ENCODE measurements at places on chromosomes 6 and 20.

GRCh38 chr6:134374491-134375219 lies 56.7 kb upstream of the SGK1 start:
- DNase-seq: no peak

GRCh38 chr6:8059129-8059528 lies 5.1 kb downstream of the BLOC1S5 start:
- no peak for DNase-seq

- no peak for DNase-seq
Measured at GRCh38 chr6:169865346-169866139, 114.1 kb downstream of the ERMARD start.

- no peak for DNase-seq
Measured at GRCh38 chr20:38764567-38765318, 16.5 kb downstream of the ACTR5 start.

DNA sequence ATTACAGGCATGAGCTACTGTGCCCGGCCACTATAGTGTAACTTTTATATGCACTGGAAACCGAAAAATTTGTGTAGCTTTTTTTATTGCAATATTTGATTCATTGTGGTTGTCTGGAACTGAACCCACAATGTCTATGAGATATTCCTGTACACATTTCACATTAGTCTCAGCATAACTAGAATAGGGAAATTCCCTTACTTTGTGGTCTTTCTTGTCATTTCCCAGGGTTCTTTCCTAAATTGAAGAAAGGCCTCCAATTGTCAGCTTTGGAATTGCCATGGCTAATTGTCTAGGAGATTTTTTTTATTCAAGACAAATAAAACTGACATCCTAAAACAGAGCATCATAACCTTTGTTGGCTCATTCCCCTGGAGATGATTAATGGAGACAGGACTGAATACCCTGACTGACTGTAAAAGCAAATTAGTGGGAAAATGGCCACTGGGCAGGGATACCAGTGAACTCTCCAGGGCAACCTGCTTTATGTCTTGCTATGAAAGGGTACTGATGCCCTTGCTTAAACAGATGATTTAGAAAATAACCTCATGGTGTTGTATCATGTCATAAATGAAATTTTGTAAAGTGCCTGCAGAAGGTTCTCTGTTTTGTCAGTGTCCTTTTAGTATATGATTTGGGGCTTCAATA lies 576.9 kb downstream of the RFPL4B start:
- DNase-seq: no peak

- DNase-seq: no peak
Measured at GRCh38 chr6:16004934-16005679, 123.8 kb upstream of the MYLIP start.
